ENCODE measurements at places on chromosomes 2 and 18.
A peak's percentile ranks its signal among the peaks of the same experiment; 100 is the strongest.

- no peak for DNase-seq
Measured at GRCh38 chr18:13500227-13500865, 226.0 kb downstream of the FAM210A start.

GRCh38 chr2:3042601-3043585, 334.7 kb downstream of the EIPR1 start:
- no peak for DNase-seq

- no peak for DNase-seq
Measured at GRCh38 chr2:135169900-135170753, 118.0 kb downstream of the RAB3GAP1 start.

GRCh38 chr2:187155476-187155875, 292.6 kb downstream of the CALCRL start:
- DNase-seq: no peak

DNA sequence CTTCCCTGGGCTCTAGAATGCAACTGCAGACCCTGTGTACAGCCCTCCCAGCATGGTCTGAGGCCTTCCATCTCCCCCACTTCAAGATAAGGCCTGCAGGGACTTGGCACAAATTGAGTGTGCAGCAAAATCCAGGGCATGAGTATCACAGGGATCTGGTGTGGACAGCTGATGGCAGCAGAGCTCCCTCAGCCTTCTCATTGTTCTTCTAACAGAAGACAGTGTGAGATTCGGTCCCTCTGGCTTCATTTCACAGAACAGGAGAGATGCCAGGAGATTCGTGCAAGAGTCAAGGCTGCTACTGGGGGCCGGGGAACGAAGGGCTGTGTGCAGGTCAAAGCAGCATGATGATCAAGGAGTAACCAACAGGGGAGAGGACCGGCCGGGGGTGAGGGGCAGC, 85.8 kb downstream of the UXS1 start:
- DNase-seq: no peak

DNA sequence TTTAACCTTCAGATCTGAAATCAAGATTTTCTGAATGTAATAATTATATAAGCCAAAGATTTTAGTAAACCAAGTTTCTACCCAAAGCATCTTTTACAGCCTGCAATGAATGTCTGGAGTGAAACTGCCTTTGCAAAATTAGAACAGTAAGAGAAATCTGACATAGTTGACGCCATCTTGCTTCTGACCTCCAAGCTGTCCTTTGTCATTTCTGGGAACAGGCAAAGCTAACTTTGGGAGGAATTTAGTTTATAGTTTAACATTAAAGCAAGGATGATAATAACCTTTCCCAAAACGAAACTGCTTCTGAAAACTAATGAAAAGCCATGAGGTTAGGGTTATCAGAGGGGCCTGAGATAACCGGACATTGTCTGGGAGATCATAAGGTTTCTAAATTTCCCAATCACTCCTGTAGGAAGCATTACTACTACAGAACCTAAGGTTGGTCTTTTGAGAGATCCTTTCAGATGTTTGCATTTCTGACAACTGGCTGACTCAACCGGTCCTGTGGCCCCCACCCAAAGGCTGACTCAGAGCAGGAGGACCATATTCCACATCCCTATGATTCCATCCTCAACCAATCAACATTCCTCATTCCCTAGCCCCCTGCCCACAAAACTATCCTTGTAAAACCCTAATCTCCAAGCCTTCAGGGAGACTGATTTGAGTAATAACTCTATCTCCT, 124.5 kb downstream of the TMEM131 start:
- no peak for DNase-seq

- DNase-seq: no peak
Measured at GRCh38 chr2:233795735-233796171, 17.6 kb downstream of the MROH2A start.

GRCh38 chr2:191026377-191026776, 12.4 kb upstream of the STAT1 start:
- DNase-seq: no peak

DNA sequence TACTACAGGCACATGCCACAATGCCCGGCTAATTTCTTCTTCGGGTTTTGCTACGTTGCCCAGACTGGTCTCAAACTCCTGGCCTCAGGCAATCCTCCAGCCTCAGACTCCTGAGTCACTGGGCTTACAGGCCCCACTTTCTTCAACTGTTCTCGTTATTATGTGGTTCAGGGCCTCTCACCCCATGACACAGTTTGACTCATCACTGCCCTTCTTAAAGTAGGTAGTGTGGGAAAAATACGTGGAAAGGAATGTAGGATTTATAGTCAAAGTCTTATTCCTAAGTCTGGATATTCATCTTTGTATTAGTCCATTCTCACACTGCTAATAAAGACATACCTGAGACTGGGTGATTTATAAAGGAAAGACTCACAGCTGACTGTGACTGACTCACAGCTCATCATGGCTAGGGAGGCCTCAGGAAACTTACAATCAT, 19.4 kb downstream of the CENPA start:
- DNase-seq: no peak

DNA sequence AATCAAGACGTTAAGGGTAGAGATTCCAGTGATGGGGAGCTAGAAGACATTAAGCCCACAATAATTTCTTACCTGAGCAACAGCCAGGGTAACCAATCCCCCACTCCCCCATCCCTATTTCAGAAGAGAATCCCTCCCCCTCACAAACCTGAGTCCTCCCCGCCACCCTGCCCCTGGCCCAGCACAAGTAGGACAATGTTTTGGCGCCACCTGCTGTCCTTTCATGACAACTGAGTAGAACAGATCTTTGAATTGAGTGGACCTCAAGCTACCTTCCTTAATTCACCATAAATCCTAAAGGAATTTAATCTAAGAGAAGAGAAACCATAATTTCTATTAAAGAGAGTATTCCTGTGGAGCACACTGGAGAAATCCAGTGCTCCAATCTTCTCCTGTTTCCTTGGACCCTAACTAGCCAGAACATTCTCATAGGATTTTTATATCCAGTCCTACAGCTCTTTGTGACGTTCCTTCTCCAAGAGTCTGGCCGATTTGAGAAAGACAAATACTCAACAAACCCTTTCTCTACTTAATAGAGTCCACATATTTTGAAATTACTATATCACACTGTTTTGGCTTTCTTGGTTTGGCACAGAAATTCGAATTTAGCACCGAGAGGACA, 41.1 kb downstream of the NHEJ1 start:
- peak; percentile 55 for DNase-seq

DNA sequence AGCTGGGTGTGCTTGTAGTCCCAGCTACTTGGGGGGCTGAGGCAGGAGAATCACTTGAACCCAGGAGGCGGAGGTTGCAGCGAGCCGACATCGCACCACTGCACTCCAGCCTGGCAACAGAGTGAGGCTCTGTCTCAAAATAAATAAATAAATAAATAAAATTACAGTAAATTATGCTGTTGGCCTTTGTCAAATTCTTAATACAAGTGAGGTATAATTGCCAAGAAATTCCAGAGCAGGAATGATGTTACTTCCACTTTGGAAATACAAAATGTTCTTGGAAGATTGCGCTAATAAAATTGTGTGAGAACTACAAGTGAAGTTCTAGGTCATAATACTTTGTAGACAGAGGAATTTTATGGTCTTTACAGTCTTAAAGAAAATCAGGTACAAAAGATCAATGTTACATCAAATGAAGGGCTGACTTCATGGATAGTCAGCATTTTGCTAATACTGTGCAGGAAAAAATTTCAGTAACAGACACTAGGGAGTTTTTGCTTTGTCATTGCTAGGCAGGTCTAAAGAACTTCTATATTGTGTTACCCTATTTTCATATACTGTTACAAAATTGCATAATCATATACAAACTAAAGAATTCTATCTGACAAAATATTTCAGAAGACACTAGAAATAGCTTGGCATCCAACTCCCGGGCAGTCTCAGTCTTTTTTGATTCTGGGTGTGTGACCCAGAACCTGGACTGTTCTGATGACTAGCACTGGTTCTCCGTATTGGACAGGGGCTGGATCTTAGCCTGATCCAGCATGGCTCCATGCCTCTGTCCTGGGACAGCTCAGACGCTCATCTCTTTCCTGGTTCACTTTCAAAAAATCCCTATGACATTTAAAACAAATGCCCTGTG, 76.0 kb upstream of the STK17B start:
- no peak for DNase-seq

GRCh38 chr2:10909050-10909995, 2.4 kb upstream of the KCNF1 start:
- no peak for DNase-seq

GRCh38 chr18:60019463-60019840, 119.7 kb downstream of the PMAIP1 start:
- DNase-seq: no peak

GRCh38 chr2:40284797-40285196, 167.1 kb downstream of the SLC8A1 start:
- DNase-seq: no peak

GRCh38 chr2:177832611-177833433, 239.8 kb downstream of the PDE11A start:
- no peak for DNase-seq

DNA sequence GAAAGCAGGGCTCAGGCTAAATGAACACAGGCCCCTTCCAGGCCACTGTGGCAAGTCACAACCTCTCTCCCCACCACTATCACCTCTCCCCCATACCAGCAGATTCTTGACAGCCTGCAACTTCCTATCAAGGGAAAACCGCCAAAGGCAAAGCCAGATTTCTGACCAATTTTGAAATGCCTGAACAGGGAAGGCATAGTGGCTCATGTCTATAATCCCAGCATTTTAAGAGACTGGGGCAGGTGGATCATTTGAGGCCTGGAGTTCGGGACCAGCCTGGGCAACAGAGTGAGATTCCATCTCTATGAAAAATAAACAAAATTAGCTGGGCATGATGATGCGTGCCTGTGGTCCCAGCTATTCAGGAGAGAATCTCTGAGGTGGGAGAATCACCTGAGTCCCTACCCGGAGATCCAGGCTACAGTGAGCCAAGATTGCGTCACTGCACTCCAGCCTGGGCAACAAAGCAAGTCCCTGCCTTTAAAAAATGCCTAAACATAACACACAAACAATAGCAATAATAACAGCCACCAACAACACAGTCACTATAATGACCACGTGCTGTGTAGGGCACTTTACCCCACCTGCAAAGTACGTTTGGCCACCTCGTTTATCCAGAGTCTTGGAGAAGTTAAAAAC, 75.5 kb upstream of the GLI2 start:
- DNase-seq: no peak

- DNase-seq: no peak
Measured at GRCh38 chr2:18584608-18584954, 4.8 kb downstream of the NT5C1B start.

GRCh38 chr18:76495435-76496193, 572 bp upstream of the ZNF516 start:
- no peak for DNase-seq

DNA sequence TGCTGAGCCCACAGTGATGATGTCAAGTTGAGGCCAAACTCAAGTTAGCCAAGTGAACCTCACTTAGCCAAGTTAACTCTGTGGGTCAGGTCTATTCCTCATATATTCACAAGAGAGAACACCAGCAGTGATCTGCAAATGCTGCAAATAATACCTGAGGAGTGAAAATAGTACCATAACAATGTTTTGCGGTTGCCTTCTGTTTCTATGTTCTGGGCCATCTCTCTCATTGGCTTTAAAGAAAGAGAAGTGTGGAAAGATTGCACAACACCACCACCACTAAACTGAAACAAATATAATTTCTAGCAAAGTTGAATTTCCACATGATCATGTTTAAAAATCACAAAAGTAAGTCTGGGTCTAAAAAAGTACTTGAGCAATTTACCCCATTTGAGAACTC, 211.1 kb upstream of the GALNT5 start:
- DNase-seq: no peak

- DNase-seq: no peak
Measured at GRCh38 chr2:54396107-54396506, 60.0 kb upstream of the SPTBN1 start.

DNA sequence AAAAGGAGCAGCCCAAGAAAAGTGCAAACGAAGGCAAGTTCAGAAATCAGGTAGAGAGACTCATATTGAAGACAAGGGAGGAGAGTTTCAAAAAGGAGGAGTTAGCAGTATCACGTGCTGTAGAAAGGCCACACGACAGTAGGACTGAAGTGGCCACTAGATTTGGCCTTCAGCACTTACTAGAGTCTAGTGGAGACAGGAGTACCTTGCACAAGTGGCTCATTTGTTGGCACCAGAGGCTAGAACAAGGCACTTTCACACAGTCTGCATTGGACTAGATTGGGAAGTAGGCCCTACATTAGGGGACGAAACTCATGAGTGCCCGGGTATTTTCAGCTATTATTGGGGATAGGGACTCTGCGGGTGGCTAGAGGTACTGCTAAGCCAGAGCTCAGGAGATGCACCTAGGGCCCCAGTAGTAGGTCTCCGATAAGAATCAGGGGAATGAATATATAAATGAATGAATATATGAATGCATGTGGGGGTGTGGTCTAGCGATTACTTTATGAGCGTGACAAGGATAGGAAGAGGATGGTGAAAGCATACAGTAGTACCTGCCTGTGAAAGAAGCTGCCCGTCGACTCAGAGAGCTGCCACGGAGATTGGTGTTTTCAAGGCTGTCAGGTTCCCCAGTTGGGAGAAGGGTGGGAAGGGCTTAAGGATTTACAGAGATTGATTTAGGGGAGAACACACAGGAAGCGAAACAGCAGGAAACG, 1.4 kb upstream of the NCOA1 start:
- DNase-seq: no peak

DNA sequence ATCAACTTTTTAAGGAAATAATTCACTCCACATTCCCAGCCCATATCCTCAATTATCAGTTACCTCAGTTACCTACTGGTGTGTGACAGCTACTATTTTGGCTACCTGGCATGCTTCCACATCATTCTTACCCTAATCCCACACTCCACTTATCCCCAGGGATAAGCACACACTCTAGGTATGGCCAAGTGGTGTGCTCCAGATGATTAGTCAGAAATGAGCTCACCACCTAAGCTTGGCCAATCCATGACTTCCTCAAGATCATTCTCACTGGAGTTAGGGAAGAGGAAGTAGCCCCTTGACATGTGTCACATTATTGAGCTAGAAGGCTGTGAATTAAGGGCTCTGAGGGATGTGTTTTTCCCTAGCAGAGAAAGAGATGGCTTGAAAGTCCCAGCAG, 20.9 kb upstream of the SMAD4 start:
- no peak for DNase-seq

- DNase-seq: no peak
Measured at GRCh38 chr2:64296695-64297346, 152.6 kb upstream of the PELI1 start.

DNA sequence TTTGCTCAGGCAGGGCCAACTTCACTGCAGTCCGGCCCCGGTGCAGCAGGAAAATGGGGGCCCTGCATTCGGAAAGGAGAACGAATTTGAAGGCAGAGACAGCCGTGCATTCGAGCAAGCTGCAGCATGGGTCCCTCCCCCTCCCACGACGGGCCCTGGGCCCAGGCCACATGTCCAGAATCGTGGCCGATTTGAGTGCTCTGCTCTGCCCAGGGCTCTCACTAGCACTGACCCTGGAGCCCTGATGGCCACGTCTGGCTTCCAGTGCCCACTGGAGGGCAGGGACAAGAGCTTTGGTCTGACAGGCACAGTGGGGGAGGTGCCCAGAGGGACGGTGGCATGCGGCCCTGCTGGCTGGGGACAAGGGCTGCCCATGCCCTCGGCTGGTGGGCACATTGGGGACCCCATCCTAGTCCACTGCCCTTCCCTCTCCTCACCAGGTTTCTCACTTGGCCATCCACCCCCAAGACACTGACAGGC, 14.4 kb upstream of the KLHL30 start:
- DNase-seq: no peak
